ENCODE measurements at places on chromosomes 6 and 20. TPM values are rescaled to one million over a fixed set of nuclear protein-coding genes. Genes with fewer than 3 reads are reported as not detected.

The MCM8 gene
- total RNA-seq, result 29.5 TPM

The OTOR gene
- not detected for total RNA-seq

The TPX2 gene
- total RNA-seq, result 123 TPM

The PPP1R14C gene
- 1.1 TPM for total RNA-seq

The BNIP5 gene
- total RNA-seq, result not detected

The HLA-DQB2 gene
- total RNA-seq, result 0.76 TPM

The SPINT4 gene
- total RNA-seq, result not detected

The TGM6 gene
- not detected for total RNA-seq

The MLN gene
- not detected for total RNA-seq

The GRM1 gene
- 0.41 TPM for total RNA-seq

Data from WTC11 (cell line).